CD8-positive, alpha-beta memory T cell (primary cell): ENCODE measurements at places on chromosomes 2 and 18.

- no peak for DNase-seq
Measured at GRCh38 chr2:11220445-11220844, 65.2 kb downstream of the SLC66A3 start.

- no peak for DNase-seq
Measured at GRCh38 chr2:101521487-101521886, 46.6 kb upstream of the RFX8 start.

- no peak for DNase-seq
Measured at GRCh38 chr2:208300847-208301618, 35.0 kb downstream of the PIKFYVE start.

- DNase-seq = no peak
Measured at GRCh38 chr2:85698184-85698879, 4.2 kb downstream of the GNLY start.

DNA sequence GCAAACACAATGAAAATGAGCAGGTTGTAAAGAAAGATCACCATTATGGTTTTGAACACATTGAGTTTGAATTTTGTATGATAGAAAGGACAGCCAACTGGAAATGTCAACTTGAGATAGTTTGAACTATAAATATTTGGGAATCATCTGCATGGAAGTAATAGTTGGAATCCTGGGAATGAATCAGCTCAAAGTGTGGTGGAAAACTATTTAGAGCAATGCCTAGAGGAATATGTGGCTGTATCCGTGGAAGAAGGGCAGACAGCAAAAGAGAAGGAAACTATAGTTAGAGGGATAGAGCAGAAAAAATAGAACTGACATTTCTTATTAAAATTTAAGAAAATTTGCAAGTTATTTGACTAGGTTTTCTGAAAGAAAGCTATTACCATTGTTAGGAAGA lies 112.5 kb upstream of the OTX1 start:
- DNase-seq = no peak
